Activated naive CD4-positive, alpha-beta T cell treated with anti-CD3 and anti-CD28 coated beads, Interleukin-2, amount 50 U/mL, for 72 hours (primary cell): ENCODE measurements at places on chromosomes 13 and 19. TPM values are rescaled to one million over a fixed set of nuclear protein-coding genes. Genes with fewer than 3 reads are reported as not detected.

The CBY2 gene
- not detected for total RNA-seq

The PEAK3 gene
- total RNA-seq = not detected

The TGFBR3L gene
- total RNA-seq = 3.3 TPM

The ZNF132 gene
- total RNA-seq = 3.4 TPM

The KLF2 gene
- 0.57 TPM for total RNA-seq

DNA sequence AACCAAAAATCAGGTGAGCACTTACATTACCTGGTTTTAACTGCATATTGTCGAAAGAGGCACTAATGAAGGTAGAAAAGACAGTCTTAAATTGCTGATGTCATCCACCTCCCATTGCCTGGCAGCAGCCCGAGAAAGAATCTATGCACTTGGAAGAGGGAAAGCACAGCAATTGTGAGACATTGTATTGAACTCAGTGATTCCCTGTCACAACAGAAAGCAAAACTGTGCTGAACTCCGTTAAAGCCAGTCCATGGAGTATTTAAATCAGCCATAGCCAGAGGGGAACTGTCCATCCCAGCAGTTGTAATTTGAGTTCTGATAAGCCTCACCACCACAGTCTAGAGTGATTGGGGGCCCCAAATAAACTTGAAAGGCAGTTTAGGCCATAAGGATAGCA lies 466.6 kb upstream of the PCDH9 start:
- DNase-seq = no peak

- no peak for DNase-seq
These were observed 35.2 kb upstream of the C13orf46 start for GRCh38 chr13:114008964-114009589.

DNA sequence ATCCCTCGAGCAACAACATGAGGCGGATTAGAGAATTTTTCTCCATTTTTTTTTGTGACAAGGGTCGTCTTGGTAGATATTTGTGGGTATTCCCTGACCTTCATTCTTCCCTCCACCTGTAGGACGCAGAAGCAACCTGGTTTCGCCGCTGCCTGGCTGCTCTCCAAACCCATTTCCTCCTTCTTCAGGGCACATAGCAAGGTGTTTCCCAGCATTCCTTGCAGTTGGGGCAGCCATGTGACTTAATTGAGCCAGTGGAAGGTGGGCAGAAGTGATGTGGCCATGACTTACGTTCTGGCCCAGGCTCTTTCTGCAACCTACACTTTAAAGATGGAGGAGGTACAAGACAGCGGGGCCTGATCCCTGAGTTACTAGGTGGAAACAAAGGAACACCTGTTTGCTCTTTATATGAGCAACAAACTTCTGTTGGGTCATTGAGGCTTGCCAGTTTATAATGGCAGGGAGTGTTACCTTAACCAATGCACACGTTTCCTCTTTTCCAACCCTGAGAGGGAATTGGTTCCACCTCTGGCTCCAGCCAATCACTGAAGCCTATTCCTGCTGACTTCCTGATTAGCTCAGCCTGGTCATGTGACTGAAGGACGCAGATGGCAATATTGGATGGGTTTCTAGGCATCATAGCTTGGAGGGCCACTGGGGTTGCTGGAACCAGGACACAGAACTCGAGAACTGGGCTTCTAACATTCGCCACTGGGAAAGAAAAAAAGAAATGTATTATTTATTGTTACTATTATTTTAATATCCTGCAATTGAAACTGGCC lies 30.8 kb upstream of the ZNRF4 start:
- DNase-seq = no peak

- peak; percentile 87 for DNase-seq
These were observed at the start of gene ZNF665 for GRCh38 chr19:53192771-53193534. ZNF665 (minus strand) TSS chr19:53193358; CDS start chr19:53182898, 10,460 bp downstream.

DNA sequence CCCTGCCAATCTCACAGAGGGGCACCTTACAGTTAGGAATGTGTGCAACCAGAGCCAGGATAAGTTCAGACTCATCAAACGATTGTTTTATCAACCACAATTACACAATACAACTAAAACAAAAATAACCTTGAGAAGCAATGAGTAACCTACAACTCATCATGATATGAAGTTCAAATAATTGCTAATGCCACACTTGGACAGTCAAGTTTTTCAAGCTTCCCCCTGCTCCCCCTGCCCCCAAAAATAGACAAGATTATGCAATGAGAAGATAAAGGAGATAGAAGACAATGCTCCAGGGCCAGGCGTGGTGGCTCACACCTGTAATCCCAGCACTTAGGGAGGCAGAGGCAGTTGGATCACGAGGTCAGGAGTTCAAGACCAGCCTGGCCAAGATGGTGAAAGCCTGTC lies 13.6 kb upstream of the KPNA3 start:
- DNase-seq = no peak

DNA sequence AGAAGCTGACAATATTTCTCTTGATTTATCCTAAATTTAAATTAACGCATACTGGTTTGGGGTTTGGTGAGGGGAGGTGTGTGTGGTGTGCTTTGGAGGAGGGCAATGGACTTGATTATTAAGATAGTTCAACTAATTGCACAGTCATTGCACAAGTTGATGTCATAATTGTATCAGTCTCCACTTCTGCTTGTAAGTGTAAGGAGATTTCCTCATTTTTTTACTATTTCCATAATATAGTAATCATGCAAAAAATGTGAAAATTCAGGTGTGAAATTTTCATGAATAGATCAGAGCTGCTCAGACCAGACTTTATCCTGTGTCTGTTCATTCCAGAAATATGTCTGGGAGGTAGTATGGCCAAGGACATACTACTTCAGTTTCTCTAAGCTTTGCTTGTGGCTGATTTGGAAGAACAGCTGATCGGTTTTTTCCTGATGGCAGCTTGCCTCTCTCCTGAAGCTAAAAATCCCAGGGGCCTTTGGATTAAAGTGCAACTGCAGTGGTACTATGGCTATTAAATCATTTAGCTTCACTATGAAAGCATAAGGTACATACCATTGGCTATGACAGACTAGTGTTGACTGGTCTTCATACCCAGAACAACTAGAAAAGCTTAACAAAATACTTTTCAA lies 201.8 kb upstream of the MIR17HG start:
- DNase-seq = no peak

- peak; percentile 72 for DNase-seq
These were observed 23.5 kb downstream of the KCTD15 start for GRCh38 chr19:33819880-33820781.

- DNase-seq = no peak
These were observed 425.7 kb downstream of the SPRY2 start for GRCh38 chr13:79915114-79915811.

DNA sequence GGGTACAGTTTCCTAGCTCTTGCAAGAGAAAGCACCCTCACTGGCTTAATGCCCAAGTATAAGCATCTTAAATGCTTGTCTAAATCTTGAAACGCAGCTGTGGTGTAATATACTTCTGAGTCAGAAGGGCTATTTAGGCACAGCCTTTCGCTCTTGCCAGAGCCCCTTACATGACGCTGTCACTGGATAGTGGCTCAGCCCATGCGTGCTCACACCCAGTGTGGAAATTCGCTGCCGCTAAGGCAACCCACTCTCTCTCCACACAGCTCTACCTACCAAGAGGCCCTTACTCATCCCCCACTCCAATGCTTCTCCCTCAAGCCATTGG lies 24.0 kb downstream of the UQCRFS1 start:
- DNase-seq = no peak

- no peak for DNase-seq
These were observed 169.0 kb downstream of the TBC1D4 start for GRCh38 chr13:75312884-75313520.

DNA sequence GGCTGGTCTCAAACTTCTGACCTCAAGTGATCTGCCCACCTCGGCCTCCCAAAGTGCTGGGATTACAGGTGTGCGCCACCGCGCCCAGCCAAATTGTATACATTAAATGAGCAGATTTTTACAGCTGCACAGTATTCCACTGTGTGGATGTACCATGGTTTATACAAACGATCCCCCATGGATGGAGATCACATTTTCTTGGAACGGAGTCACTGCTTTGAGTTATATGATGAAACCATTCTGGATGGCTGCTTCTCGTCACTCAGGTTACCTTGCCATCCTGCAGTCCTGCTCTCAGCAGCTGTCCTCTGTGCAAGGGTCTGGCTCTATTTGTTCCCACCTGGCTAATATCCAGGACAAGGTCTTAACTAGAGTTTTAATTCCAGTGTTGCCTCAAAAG lies 39.1 kb upstream of the SLC15A1 start:
- no peak for DNase-seq

GRCh38 chr19:29861574-29861973 lies 49.8 kb downstream of the CCNE1 start:
- DNase-seq = no peak

- no peak for DNase-seq
These were observed 284.2 kb downstream of the TBC1D4 start for GRCh38 chr13:75197803-75198202.

- DNase-seq = no peak
These were observed 13.6 kb downstream of the ACTMAP start for GRCh38 chr19:40736661-40737060.

DNA sequence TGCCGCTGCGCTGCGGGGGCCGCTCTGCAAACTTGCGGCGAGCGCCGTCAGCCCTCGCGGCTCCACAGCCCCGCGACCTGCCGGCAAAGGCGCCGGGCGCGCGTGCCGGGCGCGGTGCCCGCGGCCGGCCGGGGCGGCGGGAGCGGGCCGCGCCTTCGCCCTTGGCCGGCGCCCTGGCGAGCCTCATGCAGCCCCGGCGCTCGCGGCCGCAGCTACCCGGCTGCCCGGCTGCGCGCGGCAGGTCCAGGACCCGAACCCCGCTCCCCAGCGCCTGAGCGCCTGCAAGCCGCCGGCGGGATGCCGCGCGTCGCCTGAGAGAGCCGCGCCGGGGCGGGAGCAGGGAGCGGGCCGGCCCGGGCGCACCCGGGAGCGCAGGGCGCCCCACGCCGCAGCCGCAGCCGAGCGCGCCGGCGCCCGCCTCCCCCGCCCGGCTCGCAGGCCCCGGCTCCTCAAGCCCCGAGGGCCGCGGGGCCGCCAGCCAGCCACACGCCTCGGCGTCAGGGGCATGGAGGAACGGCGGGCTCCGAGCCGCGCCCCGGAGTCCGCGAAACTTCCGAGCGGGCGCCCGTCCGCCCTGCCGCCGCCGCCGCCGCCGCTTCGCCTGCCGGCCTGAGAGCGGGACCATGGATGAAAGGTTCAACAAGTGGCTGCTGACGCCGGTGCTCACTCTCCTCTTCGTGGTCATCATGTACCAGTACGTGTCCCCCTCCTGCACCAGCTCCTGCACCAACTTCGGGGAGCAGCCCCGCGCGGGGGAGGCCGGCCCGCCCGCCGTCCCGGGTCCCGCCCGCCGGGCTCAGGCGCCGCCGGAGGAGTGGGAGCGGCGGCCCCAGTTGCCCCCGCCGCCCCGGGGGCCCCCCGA lies 564 bp downstream of the HS6ST3 start:
- no peak for DNase-seq

DNA sequence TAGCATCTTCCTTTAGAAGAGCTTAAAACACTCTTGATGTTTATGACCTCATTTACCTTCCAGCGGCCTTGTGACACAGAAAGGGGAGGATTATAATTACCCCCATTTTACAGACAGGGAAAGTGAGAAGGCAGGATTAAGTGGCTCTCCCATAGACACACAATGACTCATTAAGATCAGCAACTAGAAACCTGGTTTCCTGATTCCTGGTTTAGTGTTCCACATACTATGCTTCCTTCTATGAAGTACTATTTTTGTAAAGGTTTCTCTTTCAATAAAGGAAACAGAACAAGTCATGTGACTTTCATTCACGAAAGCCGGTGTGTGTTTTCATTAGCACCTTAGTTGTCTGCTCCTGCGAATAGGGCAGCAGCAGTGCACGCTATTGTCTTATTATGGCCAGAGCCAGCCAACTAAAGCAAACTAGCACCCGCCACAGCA lies 8.3 kb downstream of the IRS2 start:
- DNase-seq = no peak

GRCh38 chr13:36480726-36481427 lies 48.6 kb downstream of the CCNA1 start:
- no peak for DNase-seq

- no peak for DNase-seq
These were observed 19.7 kb downstream of the FBXL12 start for GRCh38 chr19:9799162-9799561.
